Occipital lobe (tissue), 3 donors: ENCODE measurements at places on chromosomes 2 and 18. TPM values are rescaled to one million over a fixed set of nuclear protein-coding genes. Genes with fewer than 3 reads are reported as not detected.

- DNase-seq = no peak
Measured at GRCh38 chr18:40911582-40912254, 1043.3 kb upstream of the PIK3C3 start.

GRCh38 chr2:236991874-236992273, 93.8 kb upstream of the COPS8 start:
- no peak for DNase-seq

- DNase-seq = no peak
Measured at GRCh38 chr18:77037567-77037966, 95.0 kb downstream of the MBP start.

GRCh38 chr18:22335731-22336198, 82.0 kb downstream of the CTAGE1 start:
- DNase-seq = no peak

DNA sequence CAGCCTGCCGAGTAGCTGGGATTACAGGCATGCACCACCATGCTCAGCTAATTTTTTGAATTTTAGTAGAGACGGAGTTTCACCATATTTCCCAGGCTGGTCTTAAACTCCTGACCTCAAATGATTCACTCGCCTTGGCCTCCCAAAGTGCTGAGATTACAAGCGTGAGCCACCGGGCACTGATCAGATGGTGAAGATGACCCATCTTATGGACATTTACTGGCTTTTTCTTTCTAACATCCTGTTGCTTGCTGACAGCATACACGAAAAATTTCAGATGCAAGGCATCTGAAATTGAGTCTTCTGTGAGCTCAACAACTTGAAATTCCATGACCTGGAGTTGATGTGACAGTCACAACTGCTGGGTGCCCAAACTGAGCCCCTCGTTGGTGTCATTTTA, 859.5 kb upstream of the CNTNAP5 start:
- DNase-seq = no peak

DNA sequence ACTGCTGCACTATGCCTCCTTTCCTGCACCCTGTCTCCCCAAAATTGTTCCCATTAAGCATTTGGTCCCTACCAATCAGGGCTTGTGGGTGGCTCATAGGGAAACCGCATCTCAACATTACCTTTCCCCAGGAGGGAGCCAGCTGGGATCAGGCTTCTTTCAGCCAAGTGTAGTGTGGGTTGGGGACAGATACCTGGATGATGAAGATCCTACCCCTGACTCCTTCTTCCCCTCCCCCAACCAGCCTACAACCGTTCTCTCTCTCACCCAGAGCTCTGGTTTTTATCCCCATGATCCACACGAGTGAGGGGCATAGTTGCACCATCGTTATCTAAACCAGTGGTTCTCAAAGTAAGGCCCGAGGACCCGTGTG, 40.0 kb downstream of the ACOXL start:
- no peak for DNase-seq

- no peak for DNase-seq
Measured at GRCh38 chr2:240392084-240392947, 43.1 kb upstream of the GPC1 start.

DNA sequence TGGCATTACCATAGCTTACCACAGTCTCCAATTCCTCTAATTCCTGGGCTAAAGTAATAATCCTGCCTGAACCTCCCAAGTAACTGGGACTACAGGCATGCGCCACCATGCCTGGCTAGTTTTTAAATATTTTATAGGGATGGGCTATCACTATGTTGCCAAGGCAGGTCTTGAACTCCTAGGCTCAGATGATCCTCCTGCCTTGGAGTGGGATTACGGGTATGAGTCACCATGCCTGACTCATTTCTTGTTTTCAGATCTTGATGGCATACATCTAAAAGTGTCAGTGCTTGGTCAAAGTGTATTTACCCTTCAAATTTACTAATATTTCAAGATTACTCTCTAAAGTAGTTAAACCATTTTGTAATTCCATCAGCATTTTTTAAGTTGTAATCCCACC, 9.4 kb upstream of the SOCS6 start:
- no peak for DNase-seq

- no peak for DNase-seq
Measured at GRCh38 chr2:37720533-37721200, 49.2 kb upstream of the CDC42EP3 start.

DNA sequence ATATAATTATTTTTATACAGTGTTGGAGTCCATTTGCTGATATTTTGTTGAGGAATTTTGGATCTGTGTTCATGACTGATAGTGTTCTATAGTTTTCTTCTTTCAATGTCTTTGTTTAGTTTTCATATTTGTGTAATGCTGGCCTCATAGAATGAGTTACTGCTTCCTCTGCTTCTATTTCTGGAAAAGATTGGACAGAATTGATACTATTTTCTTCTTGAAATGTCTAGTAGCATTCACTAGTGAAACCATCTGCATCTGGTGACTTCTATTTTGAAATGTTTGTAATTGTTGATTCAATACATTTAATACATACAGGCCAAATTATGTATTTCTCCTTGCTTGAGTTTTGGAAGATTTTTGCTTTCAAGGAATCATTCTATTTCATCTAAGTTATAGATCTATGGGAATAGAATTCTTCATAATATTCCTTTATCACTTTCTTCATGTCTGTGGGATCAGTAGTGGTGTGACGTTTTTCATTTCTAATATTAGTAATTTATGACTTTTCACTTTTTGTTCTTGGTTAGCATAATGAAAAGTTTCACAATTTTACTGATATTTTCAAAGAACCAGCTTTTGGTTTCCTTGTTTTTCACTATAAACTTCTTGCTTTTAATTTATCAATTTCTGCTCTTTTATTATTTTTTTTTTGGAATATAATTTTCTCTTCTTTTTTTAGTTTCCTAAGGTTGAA, 509.9 kb upstream of the VRK2 start:
- no peak for DNase-seq

DNA sequence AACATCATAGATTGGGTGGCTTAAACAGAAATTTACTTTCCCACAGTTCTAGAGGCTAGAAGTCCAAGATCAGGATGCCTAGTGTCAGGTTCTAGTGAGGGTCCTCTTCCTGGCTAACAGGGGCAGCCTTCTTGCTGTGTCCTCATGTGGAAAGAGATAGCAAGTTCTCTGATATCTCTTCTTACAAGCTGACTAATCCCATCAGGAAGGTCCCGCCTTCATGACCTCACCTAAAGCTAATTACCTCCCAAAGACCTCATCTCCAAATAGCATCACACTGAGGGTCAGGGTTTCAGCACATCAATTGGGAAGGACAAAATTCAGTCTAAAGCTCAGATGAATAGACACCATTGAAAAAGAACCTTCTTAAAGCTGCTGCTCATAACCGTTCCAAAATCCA, 22.9 kb downstream of the ACVR1 start:
- no peak for DNase-seq

GRCh38 chr2:164705412-164706167, 84.3 kb upstream of the GRB14 start:
- DNase-seq = no peak

DNA sequence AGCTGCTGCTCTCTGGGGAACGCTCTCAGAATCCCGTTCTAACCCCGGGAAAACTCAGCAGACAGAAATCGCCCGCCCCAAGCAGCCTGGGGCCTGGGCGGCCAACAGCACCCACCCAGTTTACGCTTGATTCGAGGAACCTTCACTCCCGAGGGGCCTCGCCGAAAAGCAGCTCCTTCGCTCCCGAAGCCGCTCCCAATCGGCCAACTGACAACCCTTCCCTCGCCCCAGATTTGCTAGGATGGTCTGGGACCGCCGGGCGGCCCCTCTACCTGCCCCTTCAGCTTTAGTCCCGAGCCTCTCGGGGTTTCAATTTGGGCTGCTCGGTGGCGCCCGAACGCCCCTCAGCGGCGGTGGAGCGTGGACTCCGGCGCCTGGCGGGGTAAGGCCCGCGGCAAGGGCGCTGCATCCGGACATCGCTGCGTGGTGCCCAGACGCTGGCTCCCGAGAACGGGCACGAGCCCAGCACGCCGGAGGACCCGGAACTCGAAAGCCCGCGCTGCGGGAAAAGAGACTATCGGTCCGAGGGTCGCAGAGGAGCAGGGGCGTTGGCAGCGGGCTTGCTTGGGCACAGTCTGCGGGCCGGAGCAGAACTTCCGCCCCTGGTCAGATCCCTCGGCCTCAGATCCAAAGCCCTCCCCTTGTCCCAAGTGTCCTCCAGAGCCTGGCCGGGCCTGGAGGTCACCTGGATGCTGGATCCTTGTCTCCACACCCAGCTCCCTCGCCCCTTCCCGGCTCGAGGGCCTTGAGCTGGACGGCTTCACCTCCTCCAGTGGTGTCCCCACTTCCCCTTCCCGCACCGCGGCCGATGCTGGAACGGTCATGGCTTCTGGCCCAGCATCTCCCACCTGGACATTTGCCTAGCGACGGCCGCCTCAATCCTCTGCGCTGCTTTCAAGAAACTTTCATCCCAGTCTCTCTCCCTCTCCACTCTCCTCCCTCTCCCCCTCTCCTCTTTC, 3.0 kb upstream of the OTX1 start:
- DNase-seq = no peak

GRCh38 chr2:71619230-71619741, 165.9 kb downstream of the DYSF start:
- DNase-seq = no peak

DNA sequence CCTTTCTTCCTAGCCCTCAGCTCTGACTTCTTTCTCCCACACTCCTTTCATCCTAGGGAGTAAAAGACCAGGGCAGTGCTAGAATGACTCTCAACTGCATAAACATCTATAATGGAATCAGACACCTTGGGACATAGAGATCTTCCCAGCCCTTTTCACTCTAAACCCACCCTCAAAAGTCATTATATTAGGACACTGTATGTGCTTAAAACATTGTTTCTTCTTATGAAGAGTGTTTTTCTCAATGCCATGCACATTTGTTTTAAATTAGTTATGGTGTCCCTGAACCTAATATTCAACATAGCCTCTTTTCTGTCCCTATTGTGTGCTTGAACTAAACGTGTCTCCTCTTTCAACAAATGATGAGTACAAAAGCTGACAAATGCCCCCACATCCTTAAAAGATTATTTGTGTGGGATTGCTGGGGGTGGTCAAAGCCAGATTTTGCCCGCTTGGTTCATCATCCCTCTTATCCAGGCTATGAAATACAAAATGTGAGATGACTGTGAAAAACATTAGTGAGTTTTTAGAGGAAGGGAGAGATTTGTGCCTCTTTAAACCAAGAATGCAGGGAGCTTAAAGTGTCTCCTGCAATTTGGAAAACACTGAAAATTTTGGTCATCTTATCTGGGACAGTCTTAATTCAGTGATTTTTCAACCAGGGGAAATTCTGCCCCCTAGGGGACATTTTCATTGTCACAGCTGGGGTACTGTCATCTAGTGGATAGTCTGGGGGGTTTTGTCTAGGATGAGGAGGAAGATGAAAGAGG, 29.0 kb downstream of the SERPINB5 start:
- no peak for DNase-seq

- no peak for DNase-seq
Measured at GRCh38 chr2:217289907-217290280, 430.0 kb upstream of the TNP1 start.

- no peak for DNase-seq
Measured at GRCh38 chr2:108707300-108707699, 12.0 kb upstream of the RANBP2 start.

DNA sequence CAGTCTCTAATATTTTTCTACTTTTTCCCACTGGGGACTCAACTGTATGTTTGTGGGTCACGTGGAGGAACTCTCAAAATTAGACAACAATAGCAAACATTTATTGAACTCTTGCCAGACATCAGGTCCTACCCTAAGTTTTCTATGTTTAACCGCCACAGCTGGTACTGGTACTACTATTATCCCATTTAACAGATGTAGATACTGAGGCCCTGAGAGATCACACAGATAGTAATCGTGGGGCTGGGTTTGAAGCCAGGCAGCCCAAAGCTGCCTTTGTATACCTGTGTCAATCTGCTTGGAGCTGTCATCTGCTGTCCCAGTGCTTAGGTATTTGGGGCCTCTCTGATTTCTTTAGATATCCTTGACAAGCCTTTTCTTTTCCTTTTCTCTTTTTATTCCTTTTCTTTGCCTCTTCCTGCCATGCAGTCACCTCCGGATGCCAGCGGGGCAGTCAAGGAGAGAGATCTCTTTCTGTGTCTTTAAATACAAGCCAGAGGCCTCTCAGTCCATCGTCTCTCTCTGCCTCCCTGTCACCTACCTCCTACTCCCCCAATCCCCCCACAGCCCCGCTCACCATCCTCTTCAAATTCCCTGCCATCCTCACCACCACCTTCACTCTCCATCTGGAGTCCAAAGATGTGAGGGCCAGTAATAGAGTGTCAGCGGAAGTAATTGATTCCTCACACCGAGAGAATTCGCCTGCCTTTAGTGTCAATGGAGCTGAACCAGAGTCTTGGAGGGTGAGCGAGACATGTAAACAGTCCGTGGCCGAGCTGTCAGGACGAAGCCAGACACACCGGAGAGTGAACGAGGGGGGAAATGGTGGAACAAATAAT, 23.4 kb downstream of the NRP2 start:
- DNase-seq = no peak

- no peak for DNase-seq
Measured at GRCh38 chr18:50706651-50707050, 113.2 kb downstream of the MRO start.

DNA sequence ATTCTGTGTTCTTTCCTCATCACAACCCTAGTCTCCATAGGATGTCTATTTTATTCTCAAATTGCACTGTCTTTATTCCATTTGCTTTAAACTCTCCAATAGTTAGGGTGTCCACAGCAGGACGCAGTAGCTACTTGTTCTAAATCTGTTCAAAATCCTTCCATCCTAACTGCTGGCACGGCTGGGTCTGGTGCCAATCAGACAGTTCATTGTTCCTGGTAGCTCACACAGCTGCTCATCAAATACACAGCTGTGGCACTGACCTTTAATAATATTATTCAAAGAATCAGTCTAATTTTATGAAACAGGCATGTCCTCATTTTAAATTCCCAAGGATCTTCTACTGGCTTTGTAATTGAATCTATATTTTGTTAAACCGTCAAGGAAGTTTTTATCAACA, 59.7 kb upstream of the TMEFF2 start:
- peak; percentile 8 for DNase-seq

GRCh38 chr2:206245265-206245672, 29.2 kb upstream of the ZDBF2 start:
- DNase-seq = no peak

DNA sequence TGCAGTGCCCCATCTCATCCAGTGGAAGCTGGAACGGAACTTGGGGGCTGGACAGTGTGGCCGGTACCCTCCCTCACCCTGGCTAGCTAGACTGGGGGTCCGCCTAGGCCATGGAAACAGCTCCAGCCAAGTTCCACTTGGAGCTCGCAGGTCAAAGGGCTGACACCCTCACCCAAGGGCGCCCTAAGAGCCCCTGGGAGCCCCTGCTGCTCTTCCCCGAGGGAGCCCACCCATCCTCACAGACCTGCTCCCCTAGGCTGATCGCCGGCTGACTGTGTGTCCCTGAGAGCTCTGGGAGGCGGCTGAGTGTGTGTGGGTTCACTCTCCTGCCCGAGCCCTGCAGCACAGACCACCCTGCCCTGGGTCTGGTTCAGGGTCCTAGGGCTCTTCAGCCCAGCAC, 118.2 kb upstream of the OTOS start:
- no peak for DNase-seq

- DNase-seq = no peak
Measured at GRCh38 chr2:214217599-214217998, 193.3 kb upstream of the VWC2L start.

Gene MYO7B
- total RNA-seq = not detected

Gene FEV
- total RNA-seq = not detected

Gene RAPGEF4
- 23.4 TPM for total RNA-seq

Gene IL36G
- total RNA-seq = not detected

Gene PTPN18
- total RNA-seq = 16.7 TPM

Gene ETAA1
- total RNA-seq = 21.7 TPM

Gene FBXO48
- 0.94 TPM for total RNA-seq

Gene AKAIN1
- total RNA-seq = 3.6 TPM

Gene GULP1
- total RNA-seq = 117 TPM

Gene DSG1
- 0.16 TPM for total RNA-seq
